ENCODE measurements at places on chromosomes 5 and 9.

DNA sequence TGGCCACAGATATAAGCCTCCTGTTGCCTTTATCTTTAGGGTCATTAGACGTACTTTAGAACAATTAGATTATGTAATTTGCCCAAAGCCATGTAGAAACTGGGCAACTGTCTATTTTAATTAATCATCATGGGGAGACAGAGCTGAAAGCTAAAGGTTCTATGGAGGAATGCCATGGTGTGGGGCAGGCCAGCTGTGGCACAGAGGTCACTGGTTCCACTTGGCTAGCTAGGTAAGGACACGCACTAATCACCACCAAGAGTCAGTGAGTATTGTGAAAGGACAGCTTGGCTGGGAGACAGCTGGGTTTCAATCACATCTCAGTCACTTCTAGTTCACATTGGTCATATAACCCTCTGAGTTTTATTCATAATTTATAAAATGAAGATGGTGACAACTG is 81.7 kb downstream of the HMHB1 start:
- no peak for DNase-seq

DNA sequence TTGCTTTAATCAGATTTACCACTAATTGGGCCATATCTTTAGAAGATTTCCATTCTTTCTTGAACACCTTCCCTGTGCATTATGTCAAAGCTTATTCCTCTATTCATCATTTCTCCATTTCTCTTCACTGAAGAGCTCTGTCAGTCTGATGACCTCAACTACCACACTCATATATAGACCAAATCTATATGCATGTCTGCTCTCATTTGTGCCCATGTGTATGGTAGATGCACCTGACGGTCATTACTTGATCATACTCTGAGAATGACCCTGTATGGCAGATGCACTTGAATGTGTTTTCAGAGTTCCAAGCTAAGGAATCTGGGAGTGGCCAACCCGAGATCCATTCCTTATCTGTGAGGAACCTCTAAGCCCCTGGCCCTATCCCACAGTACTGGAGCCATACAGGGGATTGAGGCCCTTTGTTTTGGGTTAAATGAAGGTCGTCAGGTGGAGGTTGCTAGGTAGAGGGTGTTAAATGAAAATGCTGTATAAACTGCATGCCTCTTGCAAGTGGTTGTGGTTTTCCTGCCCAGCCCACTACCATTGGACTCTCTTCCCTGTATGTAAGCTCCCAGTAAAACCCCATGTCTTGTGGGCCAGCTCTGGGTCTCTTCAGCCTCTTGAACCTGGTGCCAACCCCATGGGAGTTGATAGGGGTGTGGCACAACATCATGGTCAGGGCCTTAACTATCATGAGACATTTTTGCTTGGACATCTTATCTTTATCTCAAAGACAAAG is 229.5 kb downstream of the KIAA0825 start:
- no peak for DNase-seq

- no peak for DNase-seq
These were observed 22.7 kb downstream of the DNM1 start for GRCh38 chr9:128225770-128226411.

- no peak for DNase-seq
These were observed 20.5 kb upstream of the PDCD1LG2 start for GRCh38 chr9:5489630-5490490.

- DNase-seq: no peak
These were observed 3.3 kb downstream of the SLC23A1 start for GRCh38 chr5:139379626-139380449.

DNA sequence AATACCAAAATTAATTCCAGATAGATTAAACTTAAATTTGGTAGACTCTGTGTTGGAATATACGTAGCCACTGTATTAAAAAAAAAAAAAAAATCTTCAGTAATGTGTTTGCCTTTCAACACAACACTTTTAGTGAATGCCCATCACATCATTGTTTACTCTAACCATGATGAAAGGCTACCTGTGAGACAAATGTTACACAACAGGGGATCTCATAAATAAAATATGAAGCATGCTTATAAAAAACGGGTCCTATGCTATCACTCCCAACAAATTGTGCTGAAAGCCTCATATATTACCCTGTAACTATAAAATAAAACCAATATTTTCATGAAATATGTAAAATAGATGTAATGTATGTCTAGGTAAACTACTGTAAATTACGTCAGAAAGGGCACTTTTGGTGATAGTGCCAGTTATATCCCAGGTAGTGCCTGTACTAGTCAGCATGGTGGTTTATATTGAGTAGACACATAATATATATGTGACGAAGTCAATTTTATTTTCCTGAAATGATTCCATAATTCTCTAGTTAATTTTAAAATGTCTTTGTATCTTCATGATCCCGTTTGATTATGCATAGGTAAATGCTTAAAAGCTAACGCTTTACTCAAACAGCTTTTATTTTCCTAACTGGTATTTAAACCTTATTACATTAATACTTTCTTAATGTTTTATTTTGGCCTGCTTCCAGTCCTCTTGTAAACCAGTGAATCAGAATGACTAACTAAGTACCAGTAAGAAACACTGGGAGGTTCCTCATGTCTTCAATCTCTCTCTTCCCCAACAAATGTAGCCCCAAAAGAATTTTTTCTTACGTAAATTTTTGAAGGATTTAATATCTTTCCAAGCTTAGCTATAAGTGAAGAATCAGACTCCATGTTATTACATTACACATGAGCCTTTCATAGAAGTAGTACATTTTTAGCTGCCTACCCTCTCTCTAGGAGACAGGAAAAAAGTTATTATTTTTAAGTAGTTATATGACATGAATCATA is 420.3 kb downstream of the GABRG2 start:
- no peak for DNase-seq

- DNase-seq: no peak
These were observed 303.3 kb upstream of the CCNG1 start for GRCh38 chr5:163134061-163134460.

GRCh38 chr5:73637565-73637964 is 11.6 kb downstream of the ARHGEF28 start:
- no peak for DNase-seq

DNA sequence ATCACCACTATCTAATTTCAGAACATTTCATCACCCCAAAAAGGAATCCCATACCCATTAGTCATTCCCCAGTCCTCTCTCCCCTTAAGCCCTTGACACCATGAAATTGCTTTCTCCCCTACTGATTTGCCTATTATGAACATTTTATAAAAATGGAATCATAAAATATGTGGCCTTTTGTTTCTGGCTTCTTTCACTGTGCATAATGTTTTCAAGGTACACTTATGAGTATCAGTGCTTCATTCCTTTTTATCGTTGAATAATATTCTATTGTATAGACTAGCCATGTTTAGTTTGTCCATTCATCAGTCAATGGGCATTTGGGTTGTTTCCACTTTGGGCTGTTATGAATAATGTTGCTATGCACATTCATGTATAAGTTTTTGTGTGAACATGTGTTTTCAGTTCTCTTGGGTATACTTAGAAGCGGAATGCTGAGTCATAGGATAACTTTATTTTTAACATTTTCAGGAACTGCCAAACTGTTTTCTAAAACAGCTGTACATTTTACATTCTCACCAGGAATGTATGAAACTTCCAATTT is 40.4 kb upstream of the FGF1 start:
- no peak for DNase-seq

- DNase-seq: no peak
These were observed 37.6 kb downstream of the HRH2 start for GRCh38 chr5:175695161-175696126.

DNA sequence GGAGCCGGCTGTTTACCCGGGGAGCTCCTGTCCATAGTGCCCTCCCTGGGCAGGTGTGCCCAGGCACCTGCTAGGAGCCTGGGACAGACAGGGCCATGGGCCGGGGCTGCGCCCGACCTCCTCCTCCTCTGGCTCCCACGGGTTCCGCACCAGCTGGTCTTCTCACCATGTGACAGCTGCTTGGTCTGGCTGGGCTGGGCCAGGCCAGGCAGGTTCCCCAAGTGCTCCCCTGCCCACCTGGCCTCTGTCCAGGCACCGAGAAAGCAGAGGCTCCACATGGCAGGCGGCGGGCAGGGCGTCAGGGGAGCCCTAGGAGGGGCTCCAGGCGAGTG is 60.0 kb downstream of the OLFM1 start:
- peak; percentile 43 for DNase-seq

- peak; percentile 41 for DNase-seq
These were observed 9.9 kb downstream of the PTCH1 start for GRCh38 chr9:95506678-95507463.

GRCh38 chr5:170310256-170310926 is 12.8 kb upstream of the LCP2 start:
- no peak for DNase-seq

DNA sequence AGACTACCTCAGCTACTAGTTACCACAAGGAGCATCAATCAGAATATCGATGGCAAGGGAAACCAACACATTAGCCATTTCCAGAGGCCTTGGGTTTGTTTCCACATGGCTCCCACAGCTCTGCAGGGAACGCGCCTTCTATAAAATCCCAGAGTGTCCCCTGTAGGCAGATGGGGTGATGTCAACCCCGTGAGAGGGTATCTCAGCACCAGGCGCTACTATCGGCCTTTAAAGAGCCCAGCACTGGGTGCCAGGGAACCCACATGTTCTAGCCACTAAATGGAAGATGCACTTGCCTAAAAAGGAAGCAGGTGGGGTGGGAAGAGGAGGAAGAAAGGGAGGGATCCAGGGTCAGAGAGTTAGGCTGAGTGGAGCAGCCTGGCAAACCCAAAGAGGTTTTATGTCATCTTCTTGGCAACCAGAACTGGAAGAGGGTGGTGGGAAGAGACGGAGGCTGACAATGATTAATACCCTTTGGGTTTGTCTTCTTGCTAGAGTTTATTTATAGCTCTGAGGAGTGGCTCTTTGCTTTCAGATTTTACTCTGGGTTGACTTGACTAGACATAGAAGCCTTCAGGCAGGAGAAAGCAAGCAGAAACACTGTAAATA is 19.9 kb downstream of the MACROH2A1 start:
- no peak for DNase-seq

DNA sequence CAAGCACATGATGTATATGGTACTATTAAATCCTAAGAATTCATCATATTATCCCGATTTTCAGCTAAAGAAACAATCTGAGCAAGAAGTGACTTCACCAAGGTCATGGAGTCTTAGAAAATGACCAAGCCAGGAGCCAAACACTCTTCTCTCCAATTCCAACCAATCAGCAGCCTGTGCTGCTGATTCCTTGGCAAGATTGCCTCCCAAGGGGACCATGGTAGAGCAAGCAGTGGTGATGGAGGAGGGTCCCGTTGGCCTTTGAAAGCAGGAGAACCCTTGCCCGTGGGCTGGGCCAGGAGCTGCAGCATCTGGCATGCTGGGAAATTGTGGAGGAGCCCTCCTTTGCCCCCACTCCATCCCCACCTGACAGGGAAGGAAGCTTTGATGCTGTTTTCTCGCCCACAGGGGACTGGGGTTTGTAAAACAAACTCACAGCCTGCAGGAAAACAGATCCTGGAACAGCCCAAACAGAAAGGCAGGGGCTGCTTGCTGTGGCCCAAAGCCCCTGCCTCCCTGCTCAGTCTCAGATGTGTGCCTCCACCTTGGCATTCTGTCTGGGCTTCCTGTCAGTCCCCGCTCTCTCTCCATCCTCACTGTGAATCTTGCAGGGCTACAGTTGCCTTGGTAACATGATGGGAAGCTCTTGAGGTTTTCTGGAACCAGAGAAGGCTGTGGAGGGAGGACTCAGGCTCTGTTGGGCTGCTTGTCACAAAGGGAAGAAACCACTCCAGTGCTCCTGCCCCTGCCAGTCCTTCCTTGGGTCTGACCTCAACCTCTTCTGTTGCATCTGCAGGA is 70.8 kb upstream of the HSPA9 start:
- no peak for DNase-seq

DNA sequence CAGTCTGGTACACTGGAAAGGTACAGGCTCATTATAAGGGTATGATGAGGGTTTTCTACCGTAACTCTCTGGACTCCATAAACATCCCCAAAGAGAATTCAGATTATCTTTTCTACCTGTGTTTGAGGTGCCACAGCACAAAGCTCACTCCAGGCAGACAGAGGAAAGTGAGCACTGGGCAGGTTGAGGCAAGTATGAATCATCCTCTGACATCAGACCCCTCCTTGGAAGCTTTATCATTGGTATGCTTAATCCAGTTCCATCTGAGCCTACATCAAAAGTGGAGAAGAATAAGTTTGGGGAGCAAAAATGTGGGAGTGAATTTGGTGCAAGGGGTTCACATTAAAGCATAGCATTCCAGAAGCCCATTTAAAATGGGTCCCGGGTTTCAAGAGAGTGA is 21.7 kb downstream of the C9orf152 start:
- no peak for DNase-seq

DNA sequence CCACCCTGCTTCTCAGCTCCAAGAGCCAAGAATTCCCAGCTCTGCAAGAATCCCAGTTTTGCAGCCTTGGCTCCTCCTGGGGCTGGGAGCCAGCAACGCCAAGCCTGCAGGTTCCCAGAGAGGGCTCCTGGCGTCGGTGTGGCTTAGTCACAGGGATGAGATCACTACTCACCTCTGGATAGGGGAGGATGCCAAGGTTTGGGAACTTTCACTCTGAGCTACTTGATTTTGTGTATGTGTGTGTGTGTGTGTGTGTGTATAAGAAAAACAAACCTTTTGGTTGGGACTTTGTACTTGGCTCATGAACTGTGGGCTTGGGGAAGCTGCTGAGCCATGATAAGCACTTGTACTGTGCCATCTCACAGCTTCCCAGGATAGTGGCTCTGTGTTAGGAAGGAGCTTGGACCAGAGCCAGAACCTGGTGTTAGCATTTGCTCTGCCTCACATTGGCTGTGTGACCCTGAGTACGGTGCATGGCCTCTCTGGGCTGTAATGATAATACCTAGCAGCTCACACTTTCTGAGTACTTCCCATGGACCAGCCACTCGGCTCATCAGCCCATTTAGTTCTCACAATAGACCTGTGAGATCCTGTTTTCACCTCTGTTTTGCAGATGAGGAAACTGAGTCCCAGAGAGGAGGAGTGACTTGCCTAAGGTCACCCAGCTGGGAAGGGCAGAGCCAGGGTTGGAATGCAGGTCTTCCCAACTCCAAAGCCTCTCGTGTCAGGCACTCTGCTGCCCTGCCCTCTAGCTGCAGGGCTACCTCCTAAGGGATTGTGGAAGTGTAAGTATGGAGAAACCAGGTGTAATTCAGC is 41.4 kb upstream of the DAB2IP start:
- DNase-seq: no peak

DNA sequence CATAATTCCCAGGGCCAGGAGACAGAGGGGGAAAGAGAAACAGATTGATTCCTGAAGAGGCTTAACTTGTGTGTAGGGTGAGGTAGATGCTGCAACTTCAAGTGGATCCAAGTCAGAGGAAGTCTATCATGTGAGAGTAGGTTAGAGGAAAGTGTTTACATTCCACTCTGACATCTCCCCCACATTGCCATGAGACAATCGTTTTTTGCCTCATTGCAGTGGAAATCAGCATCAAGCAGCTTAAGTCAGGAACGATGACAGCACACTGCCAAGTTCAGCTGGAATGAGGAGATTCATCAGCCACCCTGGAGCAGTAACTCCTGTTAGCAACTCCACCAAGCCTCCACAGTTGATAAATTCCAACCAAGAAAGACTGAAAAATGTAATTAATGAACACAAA is 689.7 kb upstream of the MEF2C start:
- DNase-seq: no peak

DNA sequence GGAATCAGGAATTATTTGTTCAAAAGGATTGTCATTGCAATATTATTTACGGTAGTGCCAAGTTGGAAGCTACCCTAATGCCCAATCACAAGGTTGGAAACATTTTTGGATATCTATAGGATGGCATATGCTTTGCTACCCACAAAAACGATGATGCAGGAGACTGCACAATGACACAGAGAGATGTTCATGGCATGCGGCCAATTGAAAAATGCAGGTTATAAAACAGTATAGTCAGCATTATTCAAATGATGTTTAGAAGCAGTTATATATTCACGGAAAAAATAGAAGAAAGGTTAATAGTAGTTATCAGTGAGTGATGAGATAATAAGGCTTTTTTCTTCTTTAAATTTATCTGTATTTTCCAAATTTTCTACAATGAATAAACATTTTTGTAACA is 5.9 kb upstream of the ACSL6 start:
- DNase-seq: no peak

Data from NCI-H1105 (cell line).